Posterior vena cava (tissue), 2 donors: ENCODE measurements at places on chromosomes 1 and 21. TPM values are rescaled to one million over a fixed set of nuclear protein-coding genes. Genes with fewer than 3 reads are reported as not detected.

DNA sequence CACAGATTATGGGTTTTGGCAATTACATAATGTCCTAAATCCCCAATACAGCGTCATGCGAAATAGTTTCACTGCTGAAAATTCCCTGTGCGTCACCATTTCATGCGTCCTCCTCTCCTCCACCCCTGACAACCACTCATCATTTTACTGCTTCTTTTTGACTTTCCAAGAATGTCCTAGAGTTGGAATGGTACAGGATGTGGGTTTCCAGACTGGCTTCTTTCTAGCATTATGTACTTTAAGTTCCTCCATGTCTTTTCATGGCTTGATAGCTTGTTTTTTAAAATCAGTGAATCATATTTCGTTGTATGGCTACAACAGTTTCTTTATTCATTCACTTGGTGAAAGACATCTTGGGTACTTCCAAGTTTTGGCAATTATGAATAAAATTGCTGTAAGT is 7.4 kb downstream of the NBPF3 start:
- no peak for DNase-seq

DNA sequence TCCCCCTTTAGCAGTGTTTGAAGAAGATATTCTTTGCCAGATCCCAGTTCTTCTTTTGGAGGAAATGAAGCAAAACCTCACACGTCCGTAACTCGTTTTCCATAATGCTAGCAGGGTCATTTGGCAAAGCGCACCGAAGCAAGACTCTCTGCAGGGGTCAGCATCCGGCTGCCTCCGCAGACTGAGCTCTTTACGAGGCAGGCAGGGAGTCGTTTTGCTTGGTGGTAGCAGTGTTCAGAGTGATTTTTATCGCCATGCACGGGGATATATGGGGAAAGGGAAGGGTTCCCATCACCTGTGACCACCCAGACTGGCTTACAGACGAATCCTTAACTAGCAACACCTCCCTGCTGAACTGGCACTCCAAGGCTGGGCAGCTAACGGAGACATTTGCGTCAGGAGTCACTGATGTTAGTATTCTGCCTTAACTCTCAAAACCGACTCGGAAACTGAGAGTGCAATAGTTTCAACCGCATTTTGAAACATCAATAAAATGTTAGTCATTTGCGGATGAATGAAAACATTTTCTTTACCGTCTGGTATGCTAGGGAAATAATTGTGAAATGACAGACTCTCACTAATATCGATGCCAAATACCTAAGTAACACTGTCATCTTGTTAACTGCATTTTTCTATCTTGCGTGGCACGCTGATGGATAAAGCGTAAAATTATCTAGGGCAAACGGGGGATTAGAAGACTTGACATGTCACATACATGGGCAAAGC is 2.2 kb upstream of the NEGR1 start:
- peak; percentile 76 for DNase-seq

TMIGD3 gene
- total RNA-seq, result 4.2 TPM

DNA sequence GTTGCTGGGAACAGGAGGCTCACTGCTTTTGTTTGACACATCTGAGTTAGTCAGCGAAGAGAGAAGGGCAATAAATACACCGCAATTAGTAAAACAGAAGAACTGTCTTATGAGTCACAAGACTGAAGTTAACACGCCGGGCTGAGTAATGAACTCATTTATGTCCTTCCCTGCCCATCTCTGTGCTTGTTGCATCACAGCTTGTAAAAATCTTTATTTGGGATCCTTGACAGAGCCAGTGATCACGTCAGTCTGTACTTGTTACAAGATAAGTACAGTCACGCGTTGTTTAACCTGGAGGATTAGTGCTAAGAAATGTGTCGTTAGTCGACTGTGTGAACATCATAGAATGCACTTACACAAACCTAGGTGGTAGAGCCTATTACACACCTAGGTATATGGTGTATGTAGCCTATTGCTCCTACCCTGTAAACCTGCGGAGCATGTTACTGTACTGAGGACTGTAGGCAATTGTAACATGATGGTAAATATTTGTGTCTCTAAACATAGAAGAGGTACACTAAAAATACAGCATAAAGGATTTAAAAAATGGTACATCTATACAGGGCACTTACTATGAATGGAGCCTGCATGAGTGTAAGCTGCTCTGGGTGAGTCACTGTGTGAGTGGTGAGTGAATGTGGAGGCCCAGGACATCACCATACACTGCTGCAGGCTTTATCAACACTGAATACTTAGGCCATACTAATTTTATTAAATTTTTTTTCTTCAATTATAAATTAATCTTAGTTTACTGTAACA is 272.2 kb downstream of the TNR start:
- no peak for DNase-seq

SPRR2F gene
- total RNA-seq, result not detected

DNA sequence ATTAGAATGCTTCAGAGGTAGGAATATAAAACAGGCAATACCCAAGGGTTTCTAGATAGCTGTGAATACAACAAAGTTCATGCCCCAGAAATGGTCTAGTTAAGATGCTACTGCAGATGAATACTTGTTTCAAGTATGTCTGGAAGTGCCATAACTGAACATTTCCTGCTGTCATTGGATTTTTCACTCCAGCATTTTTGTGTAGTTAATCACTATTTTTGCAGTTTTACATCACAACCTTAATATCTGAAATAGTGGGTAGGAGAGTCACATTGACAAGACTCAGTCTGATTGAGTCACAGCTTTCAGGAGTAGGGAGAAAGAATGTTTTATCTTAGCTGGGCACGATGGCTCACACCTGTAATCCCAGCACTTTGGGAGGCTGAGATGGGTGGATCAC is 126.4 kb upstream of the C1orf21 start:
- no peak for DNase-seq

DNA sequence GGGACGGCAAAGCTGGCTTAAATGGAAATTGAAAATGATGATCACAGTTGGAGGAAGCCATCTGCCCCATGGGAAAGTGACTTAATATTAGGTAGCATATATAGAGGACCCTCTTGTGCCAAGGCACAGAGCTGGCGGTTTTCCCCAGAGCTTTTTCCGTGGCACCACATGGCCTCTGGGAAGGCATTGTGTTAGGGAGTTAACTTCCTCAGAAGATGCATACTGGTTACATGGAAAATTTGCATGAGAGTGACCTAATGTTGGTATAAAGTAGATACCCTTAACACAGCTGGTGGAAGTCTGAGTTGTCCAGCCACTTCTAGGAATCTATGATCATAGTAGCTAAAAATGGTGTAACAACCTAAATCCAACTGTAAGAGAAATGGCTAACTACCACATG is 27.3 kb downstream of the CAP1 start:
- no peak for DNase-seq

DNA sequence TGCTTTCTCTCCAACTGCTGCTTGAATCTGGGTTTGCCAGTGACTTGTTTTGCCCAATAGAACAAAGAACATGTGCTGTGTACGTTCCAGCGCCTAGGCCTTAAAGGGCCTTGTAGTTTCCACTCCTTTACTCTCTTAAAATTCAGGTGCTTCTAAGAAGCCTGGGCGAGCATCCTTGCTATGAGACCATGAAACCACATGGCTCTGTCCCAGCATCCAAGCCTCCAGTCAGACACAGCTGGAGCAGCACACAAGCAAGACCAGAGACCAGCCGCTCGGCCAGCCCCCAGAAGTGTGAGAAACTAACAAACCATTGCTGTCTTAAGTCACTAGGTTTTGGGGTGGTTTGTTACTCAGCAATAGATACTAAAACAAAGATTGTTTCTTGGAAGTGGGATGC is 15.1 kb downstream of the PLEKHO1 start:
- no peak for DNase-seq

- no peak for DNase-seq
These were observed 158.8 kb downstream of the C1orf21 start for GRCh38 chr1:184545601-184546000.

DNA sequence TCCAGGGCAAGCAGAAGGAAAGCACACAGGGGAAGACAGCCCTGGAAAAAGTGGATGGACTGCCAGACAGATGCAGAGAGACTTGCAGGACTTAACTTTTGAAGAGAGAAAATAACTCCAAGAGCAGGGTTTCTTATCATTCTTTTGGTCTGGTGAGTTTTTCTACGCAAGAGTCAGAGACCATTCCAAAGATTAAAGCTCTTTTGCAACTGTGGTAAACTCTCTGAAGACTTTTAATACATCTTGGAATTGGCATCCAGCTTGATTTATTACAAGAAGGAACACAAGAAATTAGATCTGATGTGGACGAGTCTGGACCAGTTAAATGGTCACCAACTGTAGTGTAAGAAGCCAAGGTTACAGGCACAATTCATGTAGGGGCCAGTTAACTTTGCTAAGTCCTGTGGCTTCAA is 153.4 kb downstream of the SIPA1L2 start:
- no peak for DNase-seq

- DNase-seq, result no peak
These were observed 106.2 kb upstream of the ADAR start for GRCh38 chr1:154714052-154714623.

FAM72D gene
- 0.42 TPM for total RNA-seq

DNA sequence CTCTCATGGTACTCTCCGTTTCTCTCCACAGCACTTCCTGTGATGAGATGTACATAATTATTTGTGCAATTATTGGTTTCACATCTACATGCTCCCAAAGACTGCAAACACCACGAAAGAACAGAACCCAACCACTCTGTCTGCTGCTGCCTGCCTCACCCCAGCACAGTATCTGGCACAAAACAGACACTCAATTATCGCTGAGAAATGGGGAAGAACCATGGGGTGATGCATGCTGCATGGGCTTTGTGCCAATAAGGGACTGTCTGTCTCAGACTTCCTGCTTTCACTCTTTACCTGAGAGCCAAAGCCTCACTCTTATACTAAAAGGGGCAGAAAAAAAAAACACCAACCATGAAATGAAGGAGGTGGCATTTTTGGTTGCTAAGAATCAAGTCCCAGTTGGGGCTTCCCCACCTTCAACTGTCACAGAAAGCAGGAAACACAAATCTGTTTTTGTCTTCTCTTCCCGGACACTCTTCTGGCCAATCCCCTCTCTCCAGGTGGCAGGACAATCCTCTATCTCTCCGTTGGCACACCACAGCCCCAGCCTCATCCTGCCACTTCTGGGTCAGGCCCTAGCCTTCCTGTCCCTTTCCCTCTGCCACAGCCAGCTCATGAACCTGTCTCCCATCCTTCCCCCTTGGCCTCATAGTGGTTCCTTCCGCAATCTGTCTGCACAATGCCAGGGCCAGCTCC is 82.0 kb downstream of the TGFBR3 start:
- no peak for DNase-seq

SLAMF8 gene
- total RNA-seq, result 10.5 TPM

GRCh38 chr1:201551877-201552731 is 13.2 kb downstream of the NAV1 start:
- DNase-seq, result no peak

MRPS21 gene
- 49.4 TPM for total RNA-seq

CFHR2 gene
- not detected for total RNA-seq

GRCh38 chr1:1298861-1299685 is 8.7 kb downstream of the ACAP3 start:
- no peak for DNase-seq

LRRC47 gene
- total RNA-seq, result 30.7 TPM

ANKRD65 gene
- total RNA-seq, result 7.4 TPM
